ENCODE measurements at places on chromosomes 16 and 17.
A peak's percentile ranks its signal among the peaks of the same experiment; 100 is the strongest.

DNA sequence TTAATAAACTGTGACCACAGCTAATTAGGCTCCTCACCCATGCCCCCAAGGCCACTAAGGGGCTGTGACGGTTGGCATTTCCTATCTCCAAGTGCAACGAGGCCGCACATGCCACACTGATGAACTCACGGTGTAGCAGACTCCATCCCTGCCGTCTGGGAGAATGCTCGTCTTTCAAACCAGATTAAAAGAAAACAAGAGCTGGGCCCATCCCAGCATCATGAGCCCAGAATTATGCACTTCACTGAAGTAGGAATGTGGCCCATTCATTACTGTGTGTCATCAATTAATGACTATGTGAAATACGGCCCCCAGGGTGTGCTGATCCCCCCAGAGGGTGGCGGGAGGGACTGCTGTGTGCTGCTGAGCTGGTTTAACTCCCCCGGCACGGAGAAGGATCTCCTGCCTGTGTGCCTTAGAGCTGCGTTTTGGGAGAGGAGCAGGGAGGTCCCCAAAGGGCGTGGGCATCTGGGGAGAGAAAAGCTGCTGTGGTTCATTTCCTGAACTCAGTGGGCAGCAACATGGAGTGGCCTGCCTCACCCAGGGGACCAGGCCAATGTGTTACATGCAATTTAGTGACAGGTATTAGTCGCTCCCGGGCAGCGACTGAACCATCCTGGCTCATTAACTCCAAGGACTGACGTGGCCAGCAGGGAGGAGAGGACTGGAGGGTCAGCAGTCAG, 194.5 kb downstream of the FOXL1 start:
- DNase-seq = peak; percentile 71

- DNase-seq = no peak
These were observed 229.3 kb downstream of the C16orf78 start for GRCh38 chr16:49602976-49603310.

- no peak for DNase-seq
These were observed 3.7 kb downstream of the ADAD2 start for GRCh38 chr16:84194470-84195200.

DNA sequence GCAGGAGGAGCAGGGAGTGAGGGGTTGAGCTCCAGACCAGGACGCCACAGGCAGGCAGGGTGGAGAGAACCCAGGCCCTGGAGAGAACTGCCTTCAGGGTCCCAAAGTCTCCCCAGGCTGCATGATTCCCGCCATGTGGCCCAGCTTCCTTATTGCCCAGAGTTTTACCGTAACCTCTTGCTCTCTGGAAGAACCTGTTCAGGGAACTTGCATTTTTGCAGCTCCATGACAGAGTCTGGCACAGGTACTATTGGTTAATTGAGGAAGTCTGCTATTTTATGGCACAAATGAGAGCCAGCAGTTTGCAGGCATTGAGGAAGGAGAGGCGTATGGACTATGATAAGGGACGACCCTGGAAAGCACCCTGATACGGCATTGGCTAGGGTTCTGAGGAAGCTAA, 11.6 kb upstream of the NOS2 start:
- DNase-seq = no peak

GRCh38 chr17:64083093-64083492, 46.9 kb downstream of the ERN1 start:
- no peak for DNase-seq

DNA sequence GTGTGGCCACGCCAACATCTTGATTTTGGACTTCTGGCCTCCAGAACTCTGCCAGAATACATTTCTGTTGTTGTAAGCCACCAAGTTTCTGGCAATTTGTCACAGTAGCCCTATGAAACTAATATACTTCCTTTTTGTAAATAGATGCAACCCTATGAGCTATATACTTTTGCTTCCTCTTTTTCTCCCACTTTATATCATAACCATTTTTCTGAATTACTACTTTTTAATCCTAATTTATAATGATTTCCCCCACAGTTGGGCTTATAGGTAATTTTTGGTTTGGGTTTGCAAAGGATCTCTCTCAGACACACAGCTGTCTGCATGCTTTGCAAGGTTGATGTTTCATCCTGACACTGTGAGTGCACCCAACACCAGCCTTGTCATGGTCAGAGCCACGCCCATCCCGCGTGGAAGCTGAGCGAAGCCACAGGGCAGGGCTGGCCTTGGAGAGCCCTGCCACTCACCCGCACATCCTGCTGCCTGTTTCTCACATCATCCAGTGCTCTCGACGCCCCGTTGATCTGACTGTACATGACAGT, 5.8 kb downstream of the TRIM25 start:
- no peak for DNase-seq

- DNase-seq = no peak
These were observed 238.5 kb downstream of the SOX9 start for GRCh38 chr17:72359274-72359673.
